Sigmoid colon (tissue), 7 donors: ENCODE measurements at places on chromosomes 12 and 14. TPM values are rescaled to one million over a fixed set of nuclear protein-coding genes. Genes with fewer than 3 reads are reported as not detected.

Gene OTX2
- total RNA-seq: not detected

GRCh38 chr12:100913872-100914592 lies 119.5 kb downstream of the ANO4 start:
- no peaks in the 10 kb centered on the region for H3K4me1 ChIP-seq
- H3K27ac ChIP-seq: no peak overlapping the region
- no peak overlapping the region for H3K4me3 ChIP-seq
- no peaks in the 10 kb centered on the region for H3K36me3 ChIP-seq

Gene UBR7
- 32.1 TPM for total RNA-seq

DNA sequence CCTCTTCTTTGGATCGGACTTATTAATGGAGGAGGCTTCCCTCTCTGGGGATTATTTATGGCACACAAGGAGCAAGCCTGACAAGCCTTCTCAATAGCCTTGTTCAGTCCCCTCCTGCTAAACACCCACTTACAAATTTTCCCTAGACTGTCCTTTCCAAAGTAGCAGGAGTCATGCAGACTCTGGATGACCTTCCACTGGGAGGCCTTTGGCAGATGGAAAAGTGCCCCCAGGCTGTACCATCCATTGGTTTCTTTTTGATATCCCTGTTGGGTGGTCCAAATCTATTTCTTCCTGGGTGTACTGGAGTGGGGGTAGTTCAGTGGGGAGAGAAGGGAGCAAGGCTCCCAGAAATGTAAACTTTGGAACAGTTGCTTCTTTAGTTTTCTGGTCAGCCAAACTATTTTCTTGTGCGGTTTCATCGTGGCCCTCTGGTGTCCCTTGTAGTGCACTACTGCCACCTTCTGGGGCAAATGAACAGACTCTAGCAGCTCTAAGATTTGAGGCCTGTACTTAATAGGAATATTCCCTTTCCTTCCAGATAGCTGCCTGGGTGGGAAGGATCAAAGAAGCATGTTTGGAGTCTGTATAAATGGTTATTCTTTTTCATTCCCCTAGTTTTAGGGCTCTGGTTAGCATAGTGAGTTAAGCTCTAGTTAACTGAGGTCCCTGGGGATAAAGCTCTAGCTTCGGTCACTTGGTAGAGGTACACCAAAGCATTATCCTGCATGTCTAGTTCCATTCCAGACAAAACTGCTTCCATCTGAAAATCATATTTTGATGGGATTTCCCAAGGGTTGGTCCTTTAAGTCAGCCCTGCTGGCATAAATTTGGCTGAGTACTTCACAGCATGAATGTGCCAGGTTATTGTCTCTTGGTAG lies 409.5 kb downstream of the SLC6A15 start:
- H3K36me3 ChIP-seq: no peaks in the 10 kb centered on the region
- H3K27ac ChIP-seq: no peak overlapping the region
- H3K27me3 ChIP-seq: no peaks in the 10 kb centered on the region
- no peak overlapping the region for H3K4me3 ChIP-seq

Gene RACGAP1
- total RNA-seq: 14.1 TPM

Gene CD4
- 11.1 TPM for total RNA-seq

GRCh38 chr14:86672080-86672479 lies 1142.1 kb downstream of the FLRT2 start:
- no peak overlapping the region for H3K27ac ChIP-seq
- no peaks in the 10 kb centered on the region for H3K4me1 ChIP-seq
- no peaks in the 10 kb centered on the region for H3K27me3 ChIP-seq
- no peak for DNase-seq
- no peaks in the 10 kb centered on the region for H3K36me3 ChIP-seq

DNA sequence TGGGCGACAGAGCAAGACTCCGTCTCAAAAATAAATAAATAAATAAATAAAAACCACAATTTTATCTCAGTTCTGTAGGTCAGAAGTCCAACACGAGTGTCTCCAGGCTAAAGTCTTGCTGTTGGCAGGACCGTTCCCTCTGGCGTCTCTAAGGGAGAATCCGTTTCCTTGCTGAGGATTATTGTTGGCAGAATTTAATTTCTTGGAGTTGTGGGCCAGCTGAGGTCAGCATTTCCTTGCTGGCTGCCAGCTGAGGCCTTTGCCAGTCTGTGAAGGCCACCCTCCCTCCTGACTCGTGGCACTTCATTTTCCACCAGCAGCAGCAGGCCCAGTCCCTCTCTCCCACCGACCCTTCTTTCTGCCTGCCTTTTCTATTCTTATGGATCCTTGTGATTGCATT lies 17.2 kb downstream of the PSMC1 start:
- H3K27ac ChIP-seq: peak overlapping the region; percentile 20
- no peaks in the 10 kb centered on the region for H3K27me3 ChIP-seq
- no peak overlapping the region for H3K4me3 ChIP-seq
- H3K4me1 ChIP-seq: no peaks in the 10 kb centered on the region
- H3K36me3 ChIP-seq: peaks cover 31% of the 10 kb centered on the region

Gene RGS6
- total RNA-seq: 1.6 TPM

Gene TAS2R7
- not detected for total RNA-seq

Gene ETFBKMT
- 3.1 TPM for total RNA-seq

Gene SNRNP35
- 19.3 TPM for total RNA-seq

Gene HAL
- total RNA-seq: 0.14 TPM

DNA sequence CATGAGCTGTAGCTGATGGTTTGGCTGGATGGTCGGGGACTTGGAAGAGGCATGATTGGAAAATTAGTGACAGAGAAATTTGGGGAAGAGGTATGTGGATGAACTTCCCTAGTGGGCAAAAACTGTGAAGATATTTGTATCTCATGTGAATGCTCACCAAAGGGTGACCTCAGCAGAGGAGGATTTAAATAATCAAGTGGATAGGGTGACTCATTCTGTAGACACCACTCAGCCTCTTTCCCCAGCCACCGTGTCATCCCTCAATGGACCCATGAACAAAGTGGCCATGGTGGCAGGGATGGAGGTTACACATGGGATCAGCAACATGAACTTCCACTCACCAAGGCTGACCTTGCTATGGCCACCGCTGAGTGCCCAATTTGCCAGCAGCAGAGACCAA lies 60.8 kb upstream of the KRAS start:
- H3K36me3 ChIP-seq: no peaks in the 10 kb centered on the region
- H3K27me3 ChIP-seq: no peaks in the 10 kb centered on the region
- no peak overlapping the region for H3K27ac ChIP-seq
- H3K4me1 ChIP-seq: no peaks in the 10 kb centered on the region

DNA sequence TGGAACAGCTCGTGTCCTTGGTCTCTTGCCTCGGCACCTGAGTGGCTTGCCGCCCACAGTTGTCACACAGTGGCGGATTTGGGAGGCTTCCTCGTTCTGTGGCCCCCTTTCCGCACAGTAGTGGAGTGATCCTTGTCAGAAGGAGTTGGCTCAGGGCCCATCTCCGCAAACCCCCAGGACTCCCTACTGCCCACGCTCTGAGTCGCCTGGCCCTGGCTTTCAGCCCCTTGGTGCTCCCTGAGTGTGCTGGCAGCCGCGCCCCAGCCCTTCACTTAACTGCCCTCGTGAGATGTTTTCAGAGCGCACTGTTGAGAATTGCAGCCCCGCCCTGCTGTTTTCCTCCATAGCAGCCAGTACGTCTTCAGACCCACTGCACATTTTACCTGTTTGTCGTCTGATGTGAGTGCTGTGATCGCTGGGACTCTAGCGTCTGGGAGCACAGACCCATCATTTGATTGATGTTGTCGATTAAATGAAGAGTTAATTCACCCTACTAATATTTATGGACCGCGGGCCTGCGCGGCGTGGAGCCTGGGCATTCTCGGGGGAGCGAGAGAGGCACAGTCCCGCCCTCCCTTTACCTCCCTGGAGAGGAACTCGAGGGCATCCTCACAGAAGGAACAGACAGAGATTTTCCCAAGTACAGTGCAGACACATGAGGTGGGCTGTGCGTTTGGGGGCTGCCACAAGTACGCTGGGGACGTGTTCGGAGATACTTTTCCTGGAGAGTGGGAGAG lies 91.8 kb downstream of the DDX51 start:
- no peak for DNase-seq
- H3K4me3 ChIP-seq: no peak overlapping the region
- no peak overlapping the region for H3K27ac ChIP-seq

Gene ARHGAP9
- total RNA-seq: 4.3 TPM

DNA sequence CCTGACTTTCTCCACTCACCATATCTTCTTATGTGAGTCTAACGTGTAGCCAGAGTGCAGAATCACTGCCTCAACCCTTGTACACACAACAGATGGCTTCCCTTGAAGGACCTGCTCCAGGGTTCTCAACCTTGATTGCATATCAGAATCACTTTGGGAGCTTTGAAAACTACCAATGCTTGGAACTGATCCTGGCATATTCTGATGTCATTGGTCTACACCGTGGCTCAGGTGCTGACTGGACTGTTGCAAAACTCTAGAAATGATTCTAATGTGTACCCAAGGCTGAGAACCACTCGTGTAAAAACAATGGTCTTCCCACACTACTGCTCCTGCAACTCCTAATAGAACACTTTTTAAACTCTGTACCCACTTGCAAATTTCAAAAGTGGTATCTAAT lies 18.5 kb downstream of the TMEM132D start:
- H3K27me3 ChIP-seq: no peaks in the 10 kb centered on the region
- no peak overlapping the region for H3K27ac ChIP-seq
- H3K4me3 ChIP-seq: no peak overlapping the region

DNA sequence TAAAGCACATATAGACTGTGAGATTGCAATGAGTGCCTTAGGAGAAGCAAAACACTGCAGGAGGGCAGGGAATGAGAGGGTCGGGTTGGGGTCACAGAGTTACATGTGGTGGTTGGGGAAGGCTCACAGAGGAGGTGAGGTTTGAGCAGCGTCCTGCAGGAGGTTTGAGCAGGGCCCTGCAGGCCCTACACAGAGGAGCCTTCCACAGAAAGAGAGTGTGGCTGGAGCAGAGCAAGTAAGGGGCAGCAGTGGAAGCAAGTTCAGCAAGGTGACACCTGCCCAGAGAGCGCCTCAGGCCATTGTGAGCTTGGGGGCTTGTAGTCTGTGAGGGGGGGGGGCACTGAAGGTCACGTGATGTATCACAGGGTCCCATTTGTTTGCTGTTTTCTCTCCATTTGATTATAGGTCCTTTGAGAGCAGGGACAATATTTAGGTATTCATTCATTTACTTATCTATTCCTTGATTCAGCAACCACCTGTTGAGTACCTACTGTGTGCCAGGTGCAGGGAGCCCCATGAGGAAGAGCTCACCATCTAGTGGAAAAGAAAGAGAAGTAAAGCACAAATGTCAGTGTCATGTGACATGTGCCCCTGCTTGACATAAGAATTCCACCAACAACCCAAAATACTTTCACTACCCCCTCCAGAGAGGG lies 56.6 kb downstream of the GALNT16 start:
- H3K4me1 ChIP-seq: no peaks in the 10 kb centered on the region
- no peaks in the 10 kb centered on the region for H3K27me3 ChIP-seq
- DNase-seq: peak; percentile 40
- H3K27ac ChIP-seq: peak overlapping the region; percentile 46

Gene PTPRQ
- total RNA-seq: 0.36 TPM

GRCh38 chr12:55636853-55637252 lies at the start of gene OR10P1:
Gene OR10P1, plus strand, starts transcription at chr12:55636892. Its CDS starts 0 bp downstream, at chr12:55636892.
- no peak within 1 kb of the TSS for H3K4me3 ChIP-seq
- H3K4me1 ChIP-seq: no peaks in the 10 kb centered on the region
- DNase-seq: no peak

Gene SPTB
- 2.5 TPM for total RNA-seq

GRCh38 chr12:124869059-124869665 lies 5.5 kb upstream of the SCARB1 start:
- H3K4me3 ChIP-seq: no peak overlapping the region
- peaks cover 2% of the 10 kb centered on the region for H3K4me1 ChIP-seq
- no peaks in the 10 kb centered on the region for H3K36me3 ChIP-seq
- no peak for DNase-seq
- peak overlapping the region; percentile 31 for H3K27ac ChIP-seq

Gene ITFG2
- total RNA-seq: 27.1 TPM

Gene NANOG
- under 0.01 TPM for total RNA-seq

Gene ANAPC7
- total RNA-seq: 29.9 TPM

DNA sequence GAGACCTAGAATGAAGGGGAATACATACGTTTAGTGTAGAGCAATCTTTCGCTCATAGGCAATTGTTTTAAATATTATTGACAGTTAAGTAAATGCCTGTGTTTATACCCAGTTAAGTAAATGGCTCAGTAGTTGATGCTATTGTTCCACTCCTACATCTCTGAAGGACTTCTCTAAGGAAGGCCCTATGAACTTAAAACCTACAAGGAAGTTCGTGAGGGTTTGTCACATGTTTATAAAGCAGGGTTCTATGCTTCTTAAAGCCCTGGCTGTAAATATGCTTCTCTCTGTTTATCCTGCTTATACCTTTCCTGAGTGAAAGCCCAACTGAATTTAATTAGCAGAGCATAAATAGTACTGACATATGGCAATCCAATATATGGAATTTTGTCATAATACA lies 282.1 kb upstream of the NPAS3 start:
- DNase-seq: no peak
- no peaks in the 10 kb centered on the region for H3K36me3 ChIP-seq
- no peaks in the 10 kb centered on the region for H3K27me3 ChIP-seq
- H3K4me3 ChIP-seq: no peak overlapping the region
- H3K4me1 ChIP-seq: peaks cover 11% of the 10 kb centered on the region

DNA sequence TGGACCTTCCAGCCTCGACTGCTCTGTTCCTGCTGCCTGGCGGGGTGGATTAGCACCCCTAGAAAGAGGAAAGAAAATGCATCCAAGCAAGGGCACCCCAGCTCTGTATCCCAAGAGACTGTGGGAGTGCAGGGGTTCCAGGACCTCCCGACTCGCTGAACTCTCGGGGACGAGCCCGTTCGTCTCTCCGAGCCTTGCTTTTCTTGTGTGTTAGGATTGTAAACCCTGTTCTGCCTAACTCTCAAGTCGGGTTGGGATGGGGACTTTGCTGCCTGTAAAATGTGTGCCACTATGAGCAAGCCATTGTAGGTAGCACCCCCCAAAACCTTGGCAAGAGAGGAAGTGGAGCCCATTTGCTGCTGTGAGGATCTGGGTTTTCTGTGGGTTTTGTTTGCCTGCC lies 73.2 kb upstream of the VRK1 start:
- peak; percentile 40 for DNase-seq
- no peak overlapping the region for H3K27ac ChIP-seq
- H3K27me3 ChIP-seq: peaks cover 3% of the 10 kb centered on the region
- H3K4me1 ChIP-seq: no peaks in the 10 kb centered on the region

Gene PPP1R36
- total RNA-seq: 2.2 TPM

DNA sequence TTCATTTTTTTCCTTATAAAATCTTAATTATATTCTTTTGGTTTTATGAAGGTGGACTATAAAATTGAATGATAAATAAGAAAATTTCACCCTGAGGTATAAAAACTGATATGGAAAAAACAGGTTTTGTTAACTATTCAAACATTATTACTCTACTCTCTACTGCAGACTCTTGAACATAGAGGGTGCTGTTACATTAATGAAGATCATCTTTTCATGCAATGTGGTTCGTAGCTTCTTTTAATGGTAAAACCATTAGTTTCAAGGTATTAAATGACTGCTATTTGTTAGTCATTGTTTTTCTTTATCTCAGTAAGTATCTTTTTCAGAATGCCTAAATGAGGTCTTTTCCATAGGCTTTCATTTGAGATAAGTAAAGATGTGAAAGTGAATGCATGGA lies 510.4 kb downstream of the SLC16A7 start:
- H3K4me1 ChIP-seq: no peaks in the 10 kb centered on the region
- no peak overlapping the region for H3K27ac ChIP-seq
- H3K27me3 ChIP-seq: no peaks in the 10 kb centered on the region
- no peak for DNase-seq
- H3K4me3 ChIP-seq: no peak overlapping the region
